ENCODE measurements at places on chromosomes 2 and 18.

DNA sequence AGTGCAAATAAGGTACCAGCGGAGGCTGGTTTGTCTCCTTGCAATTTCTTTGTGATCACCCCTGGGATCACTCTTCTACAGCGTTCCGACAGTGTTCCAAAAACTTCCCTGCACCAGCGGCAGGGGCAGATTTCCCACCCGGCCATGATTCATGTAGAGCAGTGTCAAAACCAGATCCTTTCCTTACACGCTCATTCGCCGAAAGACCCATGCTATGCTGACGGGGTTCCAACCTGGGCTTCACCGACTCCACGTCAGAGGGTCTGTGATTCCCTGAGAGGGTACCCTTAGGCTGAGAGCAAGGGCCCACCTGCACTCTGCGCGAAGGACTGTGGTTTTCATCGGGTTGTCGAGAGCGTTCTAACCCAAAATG, 423 bp upstream of the TTC27 start:
- no peak for DNase-seq

- DNase-seq, result no peak
Measured at GRCh38 chr18:40558706-40559392, 1396.2 kb upstream of the PIK3C3 start.

- DNase-seq, result no peak
Measured at GRCh38 chr2:10014418-10015190, 28.7 kb upstream of the KLF11 start.

- no peak for DNase-seq
Measured at GRCh38 chr18:22951823-22952222, 18.7 kb downstream of the RBBP8 start.

DNA sequence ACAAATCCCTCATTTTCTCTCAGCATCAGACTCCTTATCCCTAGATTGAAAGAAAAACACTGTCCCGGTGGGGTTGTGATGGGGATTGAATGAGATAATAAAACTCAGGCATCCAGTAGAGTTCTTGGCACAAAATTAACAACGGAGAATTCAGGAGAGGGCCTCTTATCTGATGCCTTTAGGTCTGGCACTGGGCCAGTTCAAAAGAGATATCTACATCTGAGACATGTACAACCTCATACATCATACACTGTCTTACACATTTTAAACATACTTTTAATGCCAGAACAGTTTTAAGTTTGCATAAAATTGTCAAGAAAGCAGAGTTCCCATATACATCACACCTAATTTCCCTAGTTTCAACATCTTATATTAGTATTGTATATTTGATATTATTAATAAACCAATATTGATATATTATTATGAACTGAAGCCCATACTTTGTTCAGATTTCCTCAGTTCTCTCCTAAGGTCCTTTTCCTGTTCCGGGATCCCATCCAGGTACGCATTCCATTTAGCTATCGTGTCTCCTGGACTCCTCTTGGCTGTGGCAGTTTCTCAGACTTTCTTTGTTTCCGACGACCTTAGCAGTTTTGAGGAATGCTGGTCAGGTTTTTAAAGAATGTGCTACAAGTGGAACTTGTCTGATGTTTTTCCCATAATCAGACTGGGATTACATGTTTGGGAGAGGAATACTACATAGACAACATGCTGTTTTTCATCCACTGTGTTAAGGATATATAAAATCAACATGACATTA, 27.8 kb downstream of the NXPH2 start:
- no peak for DNase-seq

DNA sequence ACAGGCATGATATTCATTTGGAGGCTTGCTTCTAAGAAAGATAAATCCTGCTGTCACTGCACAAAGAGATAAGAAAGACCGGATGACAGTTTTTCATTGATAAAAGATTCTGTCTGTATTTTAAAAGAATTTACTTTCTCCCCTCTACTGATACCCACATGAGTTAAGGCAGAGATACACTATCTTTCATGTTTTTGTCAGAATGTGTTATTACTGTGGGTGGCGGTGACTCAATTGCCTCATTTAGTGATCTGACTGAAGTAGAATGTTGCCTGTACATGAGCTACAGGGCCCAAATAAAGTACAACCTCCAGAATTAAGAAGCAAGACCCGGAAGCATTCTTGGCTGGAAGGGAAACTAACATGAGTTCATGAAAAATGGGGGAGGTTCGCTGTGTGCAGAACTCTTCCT, 480.0 kb downstream of the SLC4A3 start:
- no peak for DNase-seq

GRCh38 chr2:150350500-150350899, 137.0 kb downstream of the RND3 start:
- DNase-seq, result no peak

DNA sequence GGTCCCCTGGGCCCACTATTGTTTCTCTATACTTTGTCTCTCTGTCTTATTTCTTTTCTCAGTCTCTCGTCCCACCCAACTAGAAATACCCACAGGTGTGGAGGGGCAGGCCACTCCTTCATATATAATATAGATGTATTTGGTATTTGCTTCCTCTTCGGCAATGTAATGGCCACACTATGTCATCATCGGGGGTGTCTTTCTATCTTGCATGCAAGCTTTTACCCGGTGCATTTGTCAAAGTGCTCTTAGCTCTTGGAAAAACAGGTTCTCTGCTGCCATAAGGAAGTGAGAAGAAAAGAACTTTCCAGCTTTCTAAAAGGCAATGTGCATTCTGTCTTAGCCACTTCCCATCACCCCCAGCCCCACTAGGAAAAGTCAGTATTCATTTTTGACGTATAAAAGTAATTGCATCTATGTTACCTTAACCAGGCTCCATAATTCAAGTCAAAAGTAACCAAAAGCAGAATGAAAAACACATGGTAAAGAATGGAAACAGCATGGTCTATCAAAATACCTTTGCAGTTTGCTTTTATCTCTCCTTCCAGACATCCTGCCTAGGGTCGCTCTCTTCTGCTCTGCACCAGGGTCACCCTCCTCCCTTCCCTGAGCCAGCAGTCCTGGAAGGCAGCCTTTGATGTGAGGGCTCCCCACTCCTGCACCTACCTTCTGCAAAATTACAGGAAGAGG, 27.2 kb upstream of the FHL2 start:
- DNase-seq, result no peak

DNA sequence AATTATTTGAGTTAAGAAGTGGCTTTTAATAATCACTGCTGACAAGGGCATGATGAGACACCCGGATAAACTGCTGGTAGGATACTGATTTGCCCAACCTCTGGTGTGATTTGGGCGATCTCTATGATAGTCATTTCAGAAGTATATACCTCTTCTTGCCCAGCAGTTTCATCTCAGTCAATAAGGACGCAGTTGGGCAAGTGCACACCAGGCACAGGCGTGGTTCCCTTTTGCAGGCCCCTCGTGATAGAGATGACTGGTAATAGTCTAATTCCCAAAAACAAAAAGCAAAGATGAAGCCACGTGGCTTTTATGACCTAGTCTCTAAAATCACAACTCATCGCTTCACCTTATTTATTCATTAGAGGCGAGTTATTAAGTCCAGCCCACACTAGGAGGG, 246.4 kb downstream of the PRKCE start:
- DNase-seq, result no peak

DNA sequence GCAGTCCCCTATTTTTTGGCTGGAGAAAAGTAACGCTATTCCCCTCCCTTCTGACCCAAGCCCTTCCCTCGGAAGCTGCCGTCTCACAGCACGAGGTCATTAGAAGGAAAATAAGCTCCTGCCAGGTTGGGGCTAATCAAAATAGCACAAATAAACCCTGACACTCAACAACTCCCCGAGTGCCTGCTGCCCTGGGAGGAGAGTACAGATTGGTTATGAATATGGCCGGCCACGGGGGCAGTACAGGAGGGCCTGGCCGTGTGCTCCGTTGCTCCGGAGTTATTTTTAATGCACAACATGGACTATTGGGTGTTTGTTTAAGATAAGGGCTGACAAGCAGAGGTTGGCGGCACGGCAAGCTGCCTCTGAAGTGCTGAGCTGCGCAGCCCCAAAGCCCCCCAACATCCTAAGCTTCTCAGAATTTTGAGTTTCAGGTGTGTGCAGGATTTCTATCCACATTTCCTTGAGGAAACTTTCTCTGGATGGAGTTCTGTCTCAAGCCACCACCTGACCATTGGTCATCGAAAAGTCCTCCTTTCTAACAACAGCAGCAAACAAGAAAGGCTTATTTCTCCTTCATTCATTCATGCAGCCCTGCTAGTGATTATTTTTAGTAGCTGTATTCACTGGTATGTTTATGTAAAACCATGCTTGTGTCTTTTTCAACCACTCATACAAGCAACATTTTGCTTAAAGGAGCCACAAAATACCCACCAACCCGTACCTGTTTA, 58.7 kb downstream of the PAX3 start:
- DNase-seq, result no peak

- DNase-seq, result no peak
Measured at GRCh38 chr18:60984510-60984909, 348.7 kb upstream of the CDH20 start.

- DNase-seq, result no peak
Measured at GRCh38 chr2:66836851-66837250, 401.9 kb downstream of the MEIS1 start.

DNA sequence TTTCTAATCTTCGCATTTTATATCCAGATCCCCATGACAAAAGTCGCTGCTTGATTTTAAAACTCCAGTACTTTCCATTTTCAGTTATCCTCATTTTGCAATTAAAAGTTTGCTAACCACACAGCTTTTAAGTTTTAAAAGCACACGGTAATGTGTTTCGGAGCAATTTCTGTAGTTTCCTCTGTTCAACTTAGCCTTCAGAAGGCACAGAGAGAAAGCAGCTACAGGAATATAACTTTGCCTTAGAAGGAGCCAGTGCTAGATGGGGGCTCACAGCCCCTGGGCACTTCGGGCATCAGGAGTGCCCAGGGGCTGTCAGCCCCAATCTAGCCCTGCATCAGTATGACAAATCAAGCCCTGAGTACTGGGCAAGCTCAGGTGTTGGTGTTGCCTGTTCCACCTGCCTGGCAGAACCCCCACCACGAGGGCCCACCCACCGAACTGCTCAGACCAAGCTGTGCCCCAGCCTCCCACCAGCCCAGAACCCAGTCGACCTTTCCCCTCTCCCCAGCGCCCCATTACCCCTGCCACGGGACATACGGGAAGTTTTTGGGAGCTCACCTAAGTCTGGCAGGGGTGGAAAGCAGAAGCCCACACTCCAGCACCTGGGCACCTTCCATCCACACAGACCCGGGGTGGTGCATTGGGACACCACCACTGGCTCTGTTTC, 47.3 kb downstream of the TRABD2A start:
- no peak for DNase-seq

- DNase-seq, result no peak
Measured at GRCh38 chr2:147649998-147650397, 194.8 kb upstream of the ACVR2A start.

- DNase-seq, result no peak
Measured at GRCh38 chr2:73418343-73418742, 32.7 kb downstream of the ALMS1 start.

DNA sequence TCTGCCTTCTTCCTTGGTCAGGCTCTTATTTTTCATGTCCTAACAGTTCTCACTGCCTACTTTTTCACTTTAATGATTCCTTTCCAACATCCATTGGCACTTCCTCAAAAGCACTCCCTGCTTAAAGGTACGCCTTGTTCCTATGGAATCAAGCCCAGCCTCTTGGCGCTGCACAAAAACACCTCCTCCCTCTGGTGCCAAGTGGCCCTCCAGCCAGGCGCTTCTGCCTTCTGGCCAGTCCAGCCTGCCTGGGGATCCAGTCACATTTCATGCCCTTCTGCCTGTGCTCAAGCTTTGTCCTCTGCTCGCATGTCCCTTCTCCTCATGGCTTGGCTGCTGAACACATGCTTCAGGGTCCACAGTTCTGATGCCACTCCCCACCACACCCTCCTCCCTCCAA, 6.3 kb downstream of the TPRKB start:
- no peak for DNase-seq

- DNase-seq, result no peak
Measured at GRCh38 chr2:189673661-189674373, 653 bp upstream of the ANKAR start.

DNA sequence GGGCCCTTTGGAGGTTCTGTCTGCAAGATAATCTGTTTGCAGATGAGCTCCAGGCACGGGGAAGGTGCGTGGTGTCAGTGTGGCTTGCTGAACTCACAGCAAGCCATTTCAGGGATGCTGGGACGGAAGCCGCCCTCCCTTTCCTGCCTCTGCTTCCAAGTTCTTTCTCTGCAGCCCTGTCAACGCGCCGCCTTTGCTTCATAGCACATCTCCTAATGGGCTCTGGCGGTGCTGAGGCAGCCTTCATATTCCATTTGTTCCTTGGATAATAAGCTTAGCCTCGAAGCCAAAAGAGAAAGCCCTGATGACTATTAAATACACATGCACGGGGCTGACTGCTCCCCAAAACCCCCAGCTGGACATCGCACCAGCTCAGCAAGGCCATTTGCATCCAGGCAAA, 81.7 kb upstream of the TAF1B start:
- no peak for DNase-seq

DNA sequence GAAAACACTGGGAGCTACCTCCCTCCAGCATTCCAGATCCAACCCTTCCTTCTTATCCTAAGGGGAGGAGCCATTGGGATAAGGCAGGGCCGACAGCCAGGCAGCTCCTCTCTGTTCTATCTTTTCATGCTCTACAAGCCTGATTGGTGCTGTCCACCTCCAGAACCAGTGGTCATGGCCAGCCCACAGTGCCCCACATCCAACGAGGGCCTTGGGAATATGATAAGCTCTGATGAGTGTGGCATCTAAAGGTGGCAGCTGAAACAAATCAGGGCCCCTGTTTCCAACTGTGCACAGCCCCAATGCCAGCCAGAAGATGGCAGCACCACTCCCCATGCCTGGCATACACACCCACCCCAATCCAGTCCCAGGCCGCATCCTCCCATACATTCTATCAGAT, 329.3 kb downstream of the C1D start:
- DNase-seq, result no peak

- DNase-seq, result no peak
Measured at GRCh38 chr18:427005-427404, 73.5 kb downstream of the COLEC12 start.

DNA sequence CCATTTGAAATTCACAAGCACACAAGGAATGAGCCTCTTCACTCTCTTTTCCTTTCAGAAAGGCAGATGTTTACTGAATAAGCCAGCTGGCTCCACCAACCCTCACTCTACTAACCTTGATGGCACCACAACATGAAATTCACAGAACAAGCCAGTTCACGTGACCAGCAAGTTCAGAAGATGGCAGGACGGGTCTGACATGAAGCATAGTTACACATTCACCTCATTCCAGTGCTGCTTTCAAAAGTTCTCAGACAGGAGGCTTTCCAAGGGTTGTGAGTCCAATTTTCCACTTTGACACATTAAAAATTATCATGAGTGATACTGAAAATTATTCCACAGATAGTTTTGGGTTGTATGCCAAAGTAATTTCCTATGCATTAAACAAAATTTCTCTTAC, 74.2 kb upstream of the MBOAT2 start:
- no peak for DNase-seq

GRCh38 chr2:4780679-4781078, 911.5 kb upstream of the SOX11 start:
- no peak for DNase-seq

- no peak for DNase-seq
Measured at GRCh38 chr18:41146301-41146700, 808.7 kb upstream of the PIK3C3 start.
